Fibroblast of skin of left quadriceps (primary cell): ENCODE measurements at places on chromosomes 7 and 10.

- no peak for DNase-seq
These were observed 648.4 kb upstream of the LRRTM3 start for GRCh38 chr10:66277481-66277880.

GRCh38 chr10:78162853-78163252 is 129.2 kb downstream of the RPS24 start:
- DNase-seq = no peak

DNA sequence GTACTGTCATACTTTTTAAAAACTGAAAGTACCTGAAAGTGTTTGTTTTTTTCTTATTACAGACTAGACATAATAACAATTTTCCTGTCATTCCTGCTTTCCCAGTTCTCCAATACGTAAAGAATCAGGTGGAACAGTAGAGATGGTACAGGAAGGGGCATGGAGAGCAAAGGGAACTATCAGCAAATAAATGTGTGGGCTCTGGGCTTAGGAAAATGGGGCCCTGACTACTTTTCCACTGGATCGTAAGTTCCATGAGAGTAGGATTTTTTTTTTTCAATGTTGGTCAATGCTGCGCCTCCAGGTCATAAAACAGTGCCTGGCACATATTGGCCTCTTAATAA is 15.2 kb upstream of the FAS start:
- no peak for DNase-seq

DNA sequence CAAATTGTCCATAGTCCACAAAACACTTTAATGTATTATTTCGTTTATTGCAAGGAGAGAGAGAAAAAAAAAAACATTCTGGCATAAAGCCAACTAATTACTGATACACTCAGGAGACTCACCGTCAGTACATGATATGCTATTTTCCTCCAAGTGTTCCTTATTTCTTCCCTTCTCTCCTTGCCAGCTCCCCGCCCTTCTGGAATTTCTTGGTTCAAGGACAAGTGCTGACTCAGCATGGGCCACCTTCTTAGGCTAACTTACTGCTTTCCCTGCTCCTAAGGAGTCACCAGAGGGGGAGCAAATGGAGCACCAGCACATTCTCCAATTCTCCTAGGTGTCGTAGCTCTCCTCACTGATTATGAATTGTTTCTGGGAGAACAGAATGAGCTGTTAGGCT is 133.8 kb upstream of the HDAC9 start:
- DNase-seq = no peak

DNA sequence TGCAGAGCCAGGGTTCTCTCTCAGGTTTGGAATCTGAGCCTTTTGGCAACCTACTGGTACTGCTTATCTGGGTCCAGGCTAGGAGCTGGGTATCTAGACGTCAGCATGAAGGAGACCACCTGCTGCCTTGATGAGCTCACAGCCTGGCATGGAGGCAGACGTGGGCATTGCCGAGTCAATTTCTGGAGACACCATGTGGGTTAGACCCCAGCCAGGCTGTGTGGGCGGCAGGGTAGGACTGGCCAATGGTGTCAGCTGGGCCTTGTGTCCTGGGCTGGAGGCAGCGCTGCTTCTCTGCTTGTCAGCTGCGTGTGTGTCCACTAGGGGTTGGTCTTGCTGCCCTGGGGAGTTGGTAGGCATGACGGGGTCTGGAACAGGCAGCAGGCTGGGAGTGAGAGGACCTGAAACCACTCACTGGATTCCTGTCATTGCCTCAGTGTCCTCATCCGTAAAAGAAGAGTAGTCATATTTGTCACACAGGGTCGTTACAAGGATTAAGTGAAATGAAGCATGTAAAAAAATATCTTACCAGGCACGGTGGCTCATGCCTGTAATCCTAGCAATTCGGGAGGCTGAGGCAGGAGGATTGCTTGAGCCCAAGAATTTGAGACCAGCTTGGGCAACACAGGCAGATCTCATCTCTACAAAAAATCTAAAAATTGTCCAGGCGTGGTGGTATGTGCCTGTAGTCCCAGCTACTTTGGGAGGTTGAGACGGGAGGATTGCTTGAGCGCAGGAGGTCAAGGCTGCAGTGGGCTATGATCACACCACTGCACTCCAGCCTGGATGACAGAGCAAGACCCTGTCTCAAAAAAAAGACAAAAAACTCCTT is 31.7 kb upstream of the ANKRD2 start:
- DNase-seq = no peak

DNA sequence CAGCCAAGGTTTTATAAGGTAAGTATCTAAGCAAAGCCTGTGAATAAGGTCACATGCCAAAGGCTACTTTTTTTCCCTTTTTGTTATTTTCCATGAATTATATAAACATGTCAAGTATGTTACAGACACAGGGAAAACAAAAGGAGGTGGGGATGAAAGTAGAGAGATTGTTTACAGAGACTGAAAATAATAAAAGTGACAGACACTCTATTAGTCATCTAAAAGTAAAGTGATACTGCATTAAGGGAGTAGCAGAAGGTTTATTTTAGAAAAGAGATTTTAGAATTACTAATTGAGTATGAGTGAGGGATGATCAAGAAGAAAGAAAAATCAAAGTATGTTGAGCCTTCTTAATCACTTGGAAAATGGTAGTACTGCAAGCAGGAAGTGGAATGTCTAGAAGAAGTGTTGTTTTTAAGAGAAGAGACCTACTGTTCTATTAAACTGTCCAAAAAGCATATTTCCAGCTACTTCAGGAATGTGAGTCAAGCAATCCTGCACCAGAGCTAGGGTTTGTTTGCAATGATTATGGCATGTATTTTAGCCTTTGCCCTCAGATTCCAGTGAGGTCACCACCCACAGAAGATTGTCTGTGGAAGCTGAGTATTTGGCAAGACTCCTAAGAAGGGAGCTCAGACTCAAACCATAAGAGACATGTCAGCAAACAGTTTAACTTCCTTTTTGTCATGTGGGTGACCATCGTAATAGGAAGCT is 177.9 kb upstream of the PLXDC2 start:
- DNase-seq = peak; percentile 73
